ENCODE measurements at places on chromosomes 1 and 21. TPM values are rescaled to one million over a fixed set of nuclear protein-coding genes. Genes with fewer than 3 reads are reported as not detected.

DNA sequence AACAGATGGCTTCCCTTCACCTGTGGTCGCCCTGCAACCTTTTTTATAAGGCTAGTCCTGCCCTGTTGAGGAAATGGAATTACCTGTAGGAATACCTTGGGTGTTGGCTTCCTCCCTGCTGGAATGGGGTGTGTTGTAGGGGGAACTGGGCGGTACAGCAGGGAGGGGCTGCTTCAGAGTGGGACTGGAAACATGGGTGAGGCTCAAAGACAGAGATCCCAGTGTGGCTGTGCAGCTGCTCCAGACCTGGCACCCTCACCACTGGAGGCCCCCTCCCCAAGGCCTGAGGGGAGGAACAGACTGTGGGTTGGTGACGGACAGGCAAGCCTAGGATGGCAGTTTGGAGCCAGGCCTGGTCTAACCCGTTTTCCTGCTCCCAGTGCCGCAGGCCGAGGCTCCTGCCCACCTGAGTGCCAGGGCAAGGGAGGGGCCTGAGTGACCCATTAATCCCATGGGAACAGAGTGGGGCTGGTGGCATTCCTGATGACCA is 4.5 kb downstream of the EFNA3 start:
- peak; percentile 74 for DNase-seq

The OR2G6 gene
- not detected for total RNA-seq

GRCh38 chr1:205216588-205216987 is 5.1 kb upstream of the DSTYK start:
- no peak for DNase-seq

DNA sequence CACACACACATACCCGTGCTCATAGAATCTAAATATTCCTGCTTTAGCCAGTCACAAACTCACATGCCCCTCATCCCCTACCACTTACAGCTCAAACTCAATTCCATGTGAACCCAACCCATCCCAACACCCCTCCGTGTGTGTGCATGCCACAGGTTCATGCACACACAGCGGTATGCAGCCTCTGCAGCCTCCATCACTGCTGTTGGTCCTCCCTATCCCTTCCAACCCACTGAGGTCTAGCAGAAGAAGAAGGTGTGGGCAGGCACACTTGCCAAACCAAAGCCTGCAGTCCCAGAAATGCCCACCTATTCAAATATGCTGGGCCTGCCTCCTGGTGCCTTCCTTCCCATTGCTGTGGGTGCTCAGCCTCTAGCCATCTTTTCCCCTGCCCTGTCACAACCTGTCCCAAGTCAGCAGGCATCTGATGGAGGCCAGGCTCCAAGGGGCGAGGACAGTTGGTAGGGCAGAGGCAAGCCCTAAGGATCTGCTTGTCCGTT is 26.2 kb downstream of the SLC2A1 start:
- DNase-seq, result no peak

GRCh38 chr1:25757846-25758185 is 42.2 kb upstream of the SELENON start:
- DNase-seq, result no peak

The SESN2 gene
- total RNA-seq, result 7.1 TPM

The TRABD2B gene
- 3.5 TPM for total RNA-seq

DNA sequence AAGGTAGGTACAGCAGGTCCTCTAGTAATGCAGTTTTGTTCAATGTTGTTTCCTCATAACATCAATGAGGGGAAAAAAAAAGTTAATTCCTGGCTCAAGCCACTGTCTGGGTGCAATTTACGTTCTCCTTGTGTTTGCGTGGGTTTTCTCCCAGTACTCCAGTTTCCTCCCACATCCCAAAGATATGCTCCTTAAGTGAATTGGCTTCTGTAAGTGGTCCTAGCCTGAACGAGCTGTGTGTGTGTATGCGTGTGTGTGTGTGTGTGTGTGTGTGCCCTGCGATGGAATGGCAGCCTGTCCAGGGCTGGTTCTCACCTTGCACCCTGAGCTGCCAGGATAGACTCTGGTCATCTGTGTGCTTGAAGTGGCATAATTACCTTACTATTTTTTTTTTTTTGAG is 332.0 kb downstream of the PDE4B start:
- no peak for DNase-seq

GRCh38 chr21:38476385-38476784 is 21.9 kb downstream of the ERG start:
- DNase-seq, result no peak

DNA sequence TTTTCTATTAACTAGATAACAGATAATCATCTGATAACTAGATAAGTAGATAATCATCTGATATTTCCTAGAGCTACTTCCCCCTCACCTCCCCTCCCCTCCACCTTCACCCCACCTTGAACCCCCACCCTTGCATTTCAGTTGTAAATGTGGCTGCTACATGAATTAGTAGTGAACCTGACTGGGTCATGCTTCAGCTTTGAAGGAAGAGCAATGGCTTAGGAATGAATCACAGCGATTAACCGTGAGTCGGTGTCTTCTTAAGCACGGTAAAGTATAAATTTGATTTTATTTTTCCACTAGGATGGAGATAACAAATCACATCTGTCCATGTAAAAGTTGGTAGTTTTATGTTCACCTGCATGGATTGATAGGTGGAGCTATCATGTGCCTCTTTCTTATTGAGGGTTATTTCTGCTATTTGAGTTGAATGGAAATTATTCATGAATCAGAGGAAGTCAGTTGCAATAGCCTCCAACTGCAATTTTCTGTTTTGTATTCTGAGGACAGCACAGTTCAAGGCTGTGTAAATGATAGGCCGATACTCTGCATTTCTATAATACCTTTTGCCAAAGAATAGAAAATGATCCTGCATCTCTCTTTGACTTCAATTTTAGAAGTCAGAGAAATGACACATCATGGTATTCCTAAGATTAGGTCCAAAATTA is 235.0 kb downstream of the PTGER3 start:
- DNase-seq, result no peak

GRCh38 chr21:38908537-38908936 is 102.8 kb downstream of the ETS2 start:
- DNase-seq, result no peak

The RPL11 gene
- 819 TPM for total RNA-seq

All from pancreas (tissue), 10 donors.